CD4-positive, alpha-beta T cell treated with Interleukin-17A for 4 hours (primary cell): ENCODE measurements at places on chromosomes 2 and 18.

GRCh38 chr2:26957534-26957933, 12.9 kb upstream of the MAPRE3 start:
- DNase-seq, result no peak

DNA sequence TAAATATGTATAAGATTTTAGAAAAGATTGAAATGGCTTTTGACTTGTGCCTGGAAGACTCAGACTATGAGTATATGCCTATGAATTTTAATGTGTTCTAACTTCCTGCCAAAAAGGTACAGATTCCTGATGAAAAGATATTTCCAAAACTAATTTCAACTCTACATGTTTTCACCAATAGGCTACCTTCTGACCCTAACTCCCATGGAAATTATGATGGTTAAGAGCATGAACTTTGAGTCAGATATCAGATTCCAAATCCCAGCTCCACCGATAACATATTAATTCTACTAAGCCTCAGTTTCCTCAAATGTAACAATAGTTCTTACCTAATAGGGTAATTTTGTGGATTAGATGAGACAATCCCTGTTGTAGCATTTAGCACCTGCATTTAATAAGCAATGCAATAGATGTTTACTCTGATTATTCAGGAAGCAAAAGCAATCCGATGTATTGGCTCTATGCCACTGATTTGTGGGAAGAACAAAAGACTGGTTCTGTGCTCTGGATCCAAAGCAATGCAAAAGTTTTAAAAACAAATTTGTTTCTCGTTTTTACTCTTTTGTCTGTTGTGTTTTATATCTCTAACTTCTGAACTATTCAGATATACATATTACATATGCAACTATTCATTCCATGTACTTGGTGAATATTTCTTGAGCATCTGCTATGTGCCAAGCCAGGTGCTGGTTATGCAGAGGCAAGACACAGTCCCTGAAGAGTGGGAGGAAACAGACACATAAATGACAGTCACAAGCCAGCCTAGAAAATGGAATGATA, 115.4 kb downstream of the GATA6 start:
- DNase-seq, result no peak

DNA sequence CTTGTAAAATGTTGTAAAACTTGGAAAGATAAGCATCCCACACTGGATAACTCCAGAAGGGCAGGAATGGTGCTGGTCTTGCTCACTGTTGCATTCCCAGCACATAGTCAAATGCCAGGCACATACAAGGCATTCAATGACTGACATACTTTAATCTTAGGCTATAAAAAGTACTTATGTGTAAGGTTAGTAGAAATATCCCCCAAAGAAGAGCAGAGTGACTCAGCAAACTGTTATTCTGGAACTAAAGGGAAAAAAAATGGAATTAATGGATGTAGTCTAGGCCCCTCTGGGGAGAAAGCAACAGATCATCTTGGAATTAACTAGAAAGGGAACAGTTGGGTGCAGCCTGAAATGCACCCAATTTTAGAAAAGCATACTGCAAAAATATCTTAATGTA, 9.0 kb downstream of the ZBTB14 start:
- DNase-seq, result no peak

DNA sequence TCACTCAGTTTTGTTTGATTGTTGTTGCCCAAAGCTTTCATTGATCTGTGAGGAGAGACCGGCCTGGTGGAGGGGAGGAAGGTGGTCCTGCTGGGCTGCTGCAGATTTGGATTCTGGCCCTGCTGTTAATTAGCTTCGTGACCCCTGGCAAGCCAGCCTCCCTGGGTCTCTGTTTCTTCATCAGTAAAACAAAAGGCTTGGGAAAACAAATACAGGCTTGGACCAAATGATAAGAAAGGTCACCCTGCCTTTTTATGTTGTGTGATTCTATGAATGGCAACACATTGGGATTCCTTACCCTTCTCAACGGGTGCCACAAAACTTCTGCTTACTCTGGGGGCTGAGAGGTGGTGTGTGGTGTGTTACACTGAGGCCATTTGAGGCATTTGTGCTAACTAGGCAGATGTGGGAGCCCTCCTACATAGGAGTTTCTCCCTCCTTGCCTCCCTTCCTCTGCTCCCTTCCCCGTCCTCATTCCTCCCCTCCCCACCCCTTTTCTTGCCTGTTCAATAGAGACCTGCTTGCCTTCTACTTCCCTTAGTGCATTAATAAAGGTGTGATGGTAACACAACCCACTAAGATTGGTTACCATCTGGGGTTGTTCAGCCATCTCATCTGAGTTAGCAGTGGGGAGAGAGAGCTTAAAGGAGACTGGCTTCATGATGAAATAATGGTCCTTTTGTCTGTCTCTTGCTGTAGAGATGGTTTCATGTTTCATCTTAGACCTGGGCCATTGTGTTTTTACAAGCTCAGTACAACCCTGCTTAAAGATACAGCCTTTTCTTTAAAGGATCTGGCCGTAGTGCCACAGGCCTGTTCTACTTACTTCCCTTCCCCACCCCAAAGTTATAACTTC, 96.2 kb downstream of the TANC1 start:
- DNase-seq, result no peak

DNA sequence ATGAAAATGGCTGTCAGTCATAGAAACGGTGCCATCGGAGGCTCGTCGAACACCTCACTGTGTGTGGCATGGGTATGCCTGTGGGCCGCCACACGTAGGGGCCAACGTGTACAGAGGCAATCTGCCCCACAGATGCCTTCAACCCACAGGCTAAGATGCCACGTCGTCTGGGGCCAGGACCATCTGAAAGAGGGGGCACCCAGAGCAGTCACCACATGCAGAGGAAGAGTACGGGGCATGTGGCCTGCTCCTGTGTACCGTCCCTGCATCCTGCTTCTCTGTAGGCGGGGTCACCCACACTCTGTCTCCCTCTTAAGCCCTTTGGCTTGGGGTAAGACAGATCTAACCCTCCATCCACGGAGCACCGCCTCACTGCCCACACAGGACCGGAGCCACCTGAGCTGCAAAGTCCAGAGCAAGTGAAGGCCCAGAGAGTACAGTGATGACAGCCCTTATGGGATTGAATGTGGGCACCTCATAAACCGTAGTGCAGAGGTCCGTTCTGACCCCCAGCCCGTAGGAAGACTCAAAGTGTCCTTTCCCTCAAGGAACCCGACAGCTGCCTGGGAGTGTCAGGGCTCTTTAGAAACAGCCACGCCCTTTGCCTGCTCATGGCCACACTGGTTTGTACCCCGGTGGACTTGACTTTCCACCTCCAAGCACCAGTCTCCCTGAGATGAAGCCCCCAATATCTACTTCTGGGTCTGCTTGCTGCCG, 66.2 kb downstream of the TWIST2 start:
- DNase-seq, result no peak

DNA sequence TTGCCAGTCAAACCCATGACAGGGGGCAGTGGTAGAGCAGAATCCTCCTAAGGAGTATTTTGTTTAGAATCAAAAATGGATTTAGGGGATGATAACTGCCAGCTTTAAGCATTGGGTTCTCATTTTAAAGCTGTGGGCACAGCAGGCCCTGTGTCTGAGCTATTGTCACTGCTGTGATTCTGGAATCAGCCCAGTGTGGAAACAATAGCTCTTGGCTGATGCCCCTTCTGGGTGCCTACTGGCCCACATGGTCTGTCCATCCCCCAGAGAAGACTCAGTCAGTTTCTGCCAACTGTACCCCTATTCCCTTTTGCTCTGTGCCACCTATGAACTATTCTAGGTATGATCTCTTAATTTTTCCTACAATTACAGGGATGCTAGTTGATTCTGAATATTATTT, 91.7 kb upstream of the LRRTM1 start:
- DNase-seq, result no peak

- DNase-seq, result peak; percentile 35
Observed at GRCh38 chr2:119431155-119431975, at the start of gene TMEM37. Gene TMEM37 (plus strand): TSS chr2:119431854. CDS start chr2:119431904, 50 bp downstream.

- DNase-seq, result no peak
Observed at GRCh38 chr18:45541421-45541820, 73.9 kb upstream of the SLC14A2 start.

DNA sequence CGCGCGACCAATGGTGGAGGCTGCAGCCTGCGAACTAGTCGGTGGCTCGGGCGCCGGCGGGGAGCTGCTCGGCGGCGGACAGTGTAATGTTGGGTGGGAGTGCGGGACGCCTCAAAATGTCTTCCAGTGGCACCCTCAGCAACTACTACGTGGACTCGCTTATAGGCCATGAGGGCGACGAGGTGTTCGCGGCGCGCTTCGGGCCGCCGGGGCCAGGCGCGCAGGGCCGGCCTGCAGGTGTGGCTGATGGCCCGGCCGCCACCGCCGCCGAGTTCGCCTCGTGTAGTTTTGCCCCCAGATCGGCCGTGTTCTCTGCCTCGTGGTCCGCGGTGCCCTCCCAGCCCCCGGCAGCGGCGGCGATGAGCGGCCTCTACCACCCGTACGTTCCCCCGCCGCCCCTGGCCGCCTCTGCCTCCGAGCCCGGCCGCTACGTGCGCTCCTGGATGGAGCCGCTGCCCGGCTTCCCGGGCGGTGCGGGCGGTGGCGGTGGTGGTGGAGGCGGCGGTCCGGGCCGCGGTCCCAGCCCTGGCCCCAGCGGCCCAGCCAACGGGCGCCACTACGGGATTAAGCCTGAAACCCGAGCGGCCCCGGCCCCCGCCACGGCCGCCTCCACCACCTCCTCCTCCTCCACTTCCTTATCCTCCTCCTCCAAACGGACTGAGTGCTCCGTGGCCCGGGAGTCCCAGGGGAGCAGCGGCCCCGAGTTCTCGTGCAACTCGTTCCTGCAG, at the start of gene HOXD9:
HOXD9 (plus strand) TSS at position 37 of the 728 bp plus-strand sequence; CDS start at position 87, 50 bp downstream.
- no peak for DNase-seq

GRCh38 chr2:74550231-74550630, 3.5 kb downstream of the LOXL3 start:
- DNase-seq, result no peak

DNA sequence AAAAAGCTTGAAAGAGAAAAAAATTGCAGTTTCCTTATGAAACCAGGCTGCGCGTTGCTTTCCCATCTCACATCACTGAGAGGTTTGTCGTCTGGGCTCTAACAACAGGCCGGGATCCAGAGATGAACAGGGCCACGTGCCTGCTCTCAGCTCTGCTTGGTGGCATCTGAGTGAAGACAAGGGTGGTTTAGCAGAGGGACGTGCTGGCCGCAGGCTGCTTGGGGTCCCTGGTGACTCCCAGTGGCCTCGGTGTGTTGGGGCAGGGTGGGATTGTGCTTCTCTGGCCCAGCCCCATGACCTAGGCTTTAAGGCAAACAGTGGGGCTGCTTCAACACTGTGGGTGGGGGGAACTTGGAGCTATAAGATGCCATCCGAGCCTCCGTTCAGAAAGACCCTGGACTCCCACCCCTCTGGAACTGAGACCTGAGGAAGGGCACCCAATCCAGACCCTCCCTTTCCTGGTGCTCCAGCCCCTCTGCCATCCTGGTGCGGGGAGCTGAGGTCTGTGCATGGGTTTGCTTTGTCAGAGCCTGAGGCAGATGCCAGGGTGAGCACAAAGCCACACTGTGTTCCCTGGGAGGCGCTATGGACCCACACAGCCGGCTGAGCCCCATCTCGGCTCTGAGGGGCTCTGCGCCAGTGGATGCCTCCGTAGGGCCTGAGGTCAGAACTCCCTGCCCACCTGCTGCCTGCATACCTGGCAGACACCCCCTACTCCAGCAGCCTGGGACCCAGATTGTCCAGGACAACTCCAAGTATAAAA, 18.4 kb upstream of the HPCAL1 start:
- no peak for DNase-seq

DNA sequence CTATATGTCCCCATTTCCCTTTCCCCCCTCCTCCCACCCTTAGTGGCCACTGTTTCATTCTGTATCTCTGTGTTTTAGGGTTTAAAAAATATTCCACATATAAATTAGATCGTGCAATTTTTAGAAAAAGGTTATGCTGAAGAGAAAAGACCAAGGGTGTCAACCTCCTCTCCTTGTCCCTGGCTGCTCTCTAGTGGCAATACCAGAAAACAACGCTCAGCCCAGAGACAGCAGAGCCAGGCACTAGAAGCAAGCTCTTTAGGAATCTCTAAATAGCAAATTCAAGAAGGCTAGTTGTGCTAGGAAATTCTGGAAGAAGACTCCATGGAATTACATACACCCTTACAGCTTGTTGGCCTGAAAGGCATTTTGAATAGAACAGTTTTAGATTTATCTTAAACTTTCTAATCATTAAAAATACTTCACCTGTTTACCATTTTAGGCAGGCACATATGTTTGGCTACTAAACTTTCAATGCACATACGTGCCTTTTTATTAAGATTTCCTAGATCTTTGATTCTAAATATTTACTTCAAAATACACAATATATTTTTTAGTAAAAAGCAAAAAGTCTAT, 35.1 kb upstream of the RASGRP3 start:
- DNase-seq, result peak; percentile 4

DNA sequence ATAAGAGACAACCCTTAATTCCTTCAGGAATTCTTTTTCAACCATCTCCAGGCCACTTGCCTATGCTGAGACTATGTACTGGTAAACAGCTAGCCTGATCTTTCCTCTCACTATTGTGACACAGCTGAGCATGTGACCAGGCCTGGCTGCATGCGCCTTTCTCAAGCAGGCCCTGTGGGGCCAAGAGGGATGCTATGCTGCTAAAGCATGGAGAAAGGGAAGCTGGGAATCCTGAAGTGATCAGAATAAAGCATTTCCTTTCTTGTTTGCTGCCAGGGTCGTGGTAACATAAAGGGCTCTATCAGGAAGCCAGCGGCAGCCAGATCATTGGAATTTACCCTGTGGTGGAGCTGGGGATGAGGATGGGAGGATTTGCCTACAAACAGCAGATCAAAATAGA, 29.8 kb upstream of the LCLAT1 start:
- no peak for DNase-seq

DNA sequence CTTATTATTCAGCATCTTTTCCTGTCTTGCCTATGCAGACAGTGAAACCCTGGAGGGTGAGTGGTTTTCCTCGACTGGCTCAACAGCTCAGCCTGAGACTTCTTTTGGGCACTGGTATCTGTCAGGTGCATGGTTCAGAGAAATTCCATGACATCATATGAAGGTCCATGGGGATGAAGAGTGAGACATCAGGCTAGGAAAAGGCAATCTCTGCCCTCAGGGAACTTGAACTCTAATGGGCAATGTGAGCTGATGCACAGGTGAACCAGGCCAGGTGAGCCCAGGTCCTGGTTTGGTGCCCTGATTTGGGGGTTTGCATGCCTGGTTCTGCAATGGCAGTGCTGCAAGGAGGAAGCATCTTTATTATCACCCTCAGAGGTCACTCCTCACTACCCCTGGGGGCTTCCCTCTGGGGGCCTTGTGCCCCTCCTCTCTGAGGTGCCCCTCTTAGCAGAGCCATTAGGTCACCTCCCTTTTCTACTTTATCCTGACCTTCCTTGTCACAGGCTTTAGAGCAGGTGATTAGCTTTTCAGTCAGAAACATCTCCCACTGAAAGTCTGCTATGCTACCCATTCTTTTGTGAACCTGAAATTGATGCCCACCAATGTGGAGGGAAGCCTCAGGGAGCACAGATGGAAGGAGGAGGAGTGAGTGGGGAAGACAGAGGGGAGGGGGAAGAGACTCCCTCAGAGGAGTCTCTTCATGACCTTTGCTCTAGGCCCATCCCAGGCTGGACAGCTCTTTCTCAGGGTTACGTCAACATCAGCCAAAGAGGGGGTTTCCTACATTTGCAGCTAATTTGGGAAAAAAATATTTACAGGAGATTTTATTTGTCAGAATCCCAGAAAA, 47.3 kb downstream of the MERTK start:
- DNase-seq, result no peak

GRCh38 chr2:5453220-5454050, 238.7 kb upstream of the SOX11 start:
- DNase-seq, result no peak
